ENCODE measurements at places on chromosomes 7 and 10. TPM values are rescaled to one million over a fixed set of nuclear protein-coding genes. Genes with fewer than 3 reads are reported as not detected.

ARL3 gene
- total RNA-seq = 29.8 TPM

CALHM3 gene
- total RNA-seq = not detected

RSPH10B2 gene
- total RNA-seq = 0.54 TPM

OPTN gene
- total RNA-seq = 62.0 TPM

Data from motor neuron (in vitro differentiated cells).